Hepatocyte (in vitro differentiated cells): ENCODE measurements at places on chromosomes 2 and 18. TPM values are rescaled to one million over a fixed set of nuclear protein-coding genes. Genes with fewer than 3 reads are reported as not detected.

ING5 gene
- 27.6 and 28.9 TPM in 2 replicates for polyA plus RNA-seq

GRCh38 chr2:221402072-221402471 lies 170.0 kb downstream of the EPHA4 start:
- no peaks in the 10 kb centered on the region for H3K4me1 ChIP-seq
- no peaks in the 10 kb centered on the region for H3K27me3 ChIP-seq
- DNase-seq: peak; percentile 19

GRCh38 chr18:78526923-78527711 lies 452.5 kb upstream of the SALL3 start:
- DNase-seq: no peak
- H3K27me3 ChIP-seq: no peaks in the 10 kb centered on the region
- no peaks in the 10 kb centered on the region for H3K36me3 ChIP-seq
- H3K27ac ChIP-seq: no peak overlapping the region

DNA sequence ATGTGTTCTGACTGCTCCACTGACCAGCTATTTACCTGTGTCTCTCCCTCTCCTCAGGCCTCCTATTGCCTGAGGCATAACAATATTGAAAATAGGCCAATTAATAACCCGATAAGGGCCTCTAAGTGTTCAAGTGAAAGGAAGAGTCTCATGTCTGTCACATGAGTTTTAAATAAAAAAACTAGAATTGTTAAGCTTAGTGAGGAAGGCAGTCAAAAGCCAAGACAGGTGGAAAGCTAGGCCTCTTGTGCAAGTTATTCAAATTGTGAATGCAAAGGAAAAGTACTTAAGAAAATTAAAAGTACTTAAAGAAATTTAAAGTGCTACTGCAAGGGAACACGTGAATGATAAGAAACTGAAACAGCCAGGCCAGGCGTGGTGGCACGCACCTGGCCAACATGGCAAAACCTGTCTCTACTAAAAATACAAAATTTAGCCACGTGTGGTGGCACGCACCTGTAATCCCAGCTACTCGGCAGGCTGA lies 44.9 kb upstream of the TAF4B start:
- no peaks in the 10 kb centered on the region for H3K4me1 ChIP-seq
- H3K4me3 ChIP-seq: no peak overlapping the region
- H3K27me3 ChIP-seq: no peaks in the 10 kb centered on the region
- H3K36me3 ChIP-seq: no peaks in the 10 kb centered on the region
- no peak overlapping the region for H3K27ac ChIP-seq

GRCh38 chr2:57617318-57617717 lies 429.3 kb upstream of the VRK2 start:
- no peak overlapping the region for H3K27ac ChIP-seq
- H3K36me3 ChIP-seq: no peaks in the 10 kb centered on the region
- no peaks in the 10 kb centered on the region for H3K4me1 ChIP-seq
- DNase-seq: no peak
- H3K27me3 ChIP-seq: no peaks in the 10 kb centered on the region

- no peaks in the 10 kb centered on the region for H3K36me3 ChIP-seq
- no peak for DNase-seq
- H3K27ac ChIP-seq: peak overlapping the region; percentile 33
- no peaks in the 10 kb centered on the region for H3K27me3 ChIP-seq
- H3K4me3 ChIP-seq: no peak overlapping the region
These were observed 1.4 kb upstream of the NRP2 start for GRCh38 chr2:205680903-205681302.

REG3A gene
- polyA plus RNA-seq: 0.27 and 1.4 TPM in 2 replicates

DNA sequence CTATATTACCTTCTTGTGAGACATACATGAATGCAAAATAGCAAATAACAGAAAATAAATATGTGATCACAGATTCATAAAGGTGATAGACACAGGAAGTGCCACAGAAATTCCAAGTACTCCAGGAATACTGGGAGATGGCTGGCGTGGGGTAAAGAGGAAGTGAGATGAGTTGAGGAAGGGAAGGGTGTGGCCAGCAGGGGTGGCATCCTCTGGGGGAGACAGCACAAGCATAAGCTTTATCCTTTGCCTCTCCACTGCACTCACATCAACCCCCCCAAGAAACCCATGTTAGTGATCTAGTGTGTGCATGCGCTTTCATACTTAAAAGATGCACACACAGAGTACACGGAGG lies 94.8 kb upstream of the B3GNT7 start:
- no peak overlapping the region for H3K27ac ChIP-seq
- H3K4me1 ChIP-seq: peaks cover 20% of the 10 kb centered on the region
- no peak for DNase-seq
- no peaks in the 10 kb centered on the region for H3K36me3 ChIP-seq
- no peaks in the 10 kb centered on the region for H3K27me3 ChIP-seq

RAX gene
- not detected in 2 replicates for polyA plus RNA-seq

GRCh38 chr2:145350011-145350410 lies 830.1 kb upstream of the ZEB2 start:
- no peaks in the 10 kb centered on the region for H3K36me3 ChIP-seq
- no peak overlapping the region for H3K4me3 ChIP-seq
- no peak overlapping the region for H3K27ac ChIP-seq
- no peaks in the 10 kb centered on the region for H3K4me1 ChIP-seq
- DNase-seq: no peak
- no peaks in the 10 kb centered on the region for H3K27me3 ChIP-seq

- peak overlapping the region; percentile 89 for H3K27ac ChIP-seq
- peaks cover 9% of the 10 kb centered on the region for H3K4me1 ChIP-seq
- H3K36me3 ChIP-seq: no peaks in the 10 kb centered on the region
- H3K27me3 ChIP-seq: no peaks in the 10 kb centered on the region
- peak; percentile 79 for DNase-seq
- H3K4me3 ChIP-seq: no peak overlapping the region
These were observed 60.2 kb upstream of the TXNDC2 start for GRCh38 chr18:9825571-9826073.

- H3K4me3 ChIP-seq: no peak overlapping the region
- peak overlapping the region; percentile 37 for H3K27ac ChIP-seq
- H3K27me3 ChIP-seq: no peaks in the 10 kb centered on the region
- H3K36me3 ChIP-seq: no peaks in the 10 kb centered on the region
These were observed 40.0 kb upstream of the BIN1 start for GRCh38 chr2:127146820-127147502.

GRCh38 chr2:77296791-77297190 lies 225.4 kb downstream of the LRRTM4 start:
- no peaks in the 10 kb centered on the region for H3K4me1 ChIP-seq
- no peak for DNase-seq
- no peaks in the 10 kb centered on the region for H3K36me3 ChIP-seq
- H3K27me3 ChIP-seq: no peaks in the 10 kb centered on the region
- H3K27ac ChIP-seq: no peak overlapping the region

DNA sequence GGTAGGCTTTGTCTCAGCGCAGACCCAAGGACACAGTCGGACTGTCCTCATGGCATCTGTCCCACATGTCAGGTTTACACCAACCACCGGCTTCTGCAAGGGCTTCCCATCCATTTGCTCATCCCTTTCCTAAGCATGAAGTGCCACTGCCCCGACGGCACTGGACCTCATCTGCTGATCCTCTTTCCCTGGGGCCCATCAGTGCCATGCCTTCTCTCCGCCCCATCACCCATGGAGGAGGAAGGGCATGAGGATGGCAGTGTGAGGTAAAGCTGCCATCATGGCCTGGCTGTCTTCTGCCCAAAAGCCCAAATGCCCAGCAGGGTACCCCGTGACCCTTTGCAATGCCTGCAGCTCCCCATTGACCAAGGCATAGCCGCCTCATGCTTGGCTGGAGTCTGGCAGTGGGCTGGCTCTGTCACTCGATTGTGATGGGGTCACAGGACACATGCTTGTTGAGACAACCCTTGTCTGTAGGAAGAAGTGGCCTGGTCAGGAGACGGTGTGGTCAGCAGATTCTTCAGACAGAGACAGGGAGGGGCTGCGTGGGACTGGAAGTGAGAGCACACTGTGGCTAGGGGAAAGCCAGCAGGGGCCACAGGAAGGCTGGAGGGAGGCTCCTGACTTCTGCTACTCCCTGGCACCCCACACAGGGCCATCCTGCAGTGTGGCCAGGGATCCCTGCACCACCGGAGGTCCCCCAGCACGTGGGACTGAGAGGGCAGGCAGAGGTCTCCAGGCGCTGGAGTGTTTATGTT lies 493.7 kb upstream of the HS6ST1 start:
- no peak overlapping the region for H3K4me3 ChIP-seq
- H3K27me3 ChIP-seq: no peaks in the 10 kb centered on the region

DNA sequence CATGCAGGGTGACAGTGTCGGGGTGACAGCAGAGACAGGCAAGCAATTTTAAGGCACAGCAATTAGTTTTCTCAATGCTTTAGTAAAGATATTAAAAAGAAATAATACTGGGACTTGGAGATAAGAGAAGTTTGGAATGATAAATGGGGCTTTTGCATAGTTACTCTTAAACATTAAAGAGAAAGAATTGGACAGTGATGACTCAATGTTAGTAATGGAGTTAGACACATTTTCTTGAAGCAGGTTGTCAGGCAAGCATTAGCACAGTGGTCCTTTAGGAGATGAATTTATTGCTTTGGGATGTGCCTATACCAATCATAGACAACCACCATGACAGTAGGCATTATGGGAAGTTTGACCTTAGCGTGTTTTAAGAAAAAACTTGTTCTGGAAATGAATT lies 228.3 kb upstream of the RAB12 start:
- no peaks in the 10 kb centered on the region for H3K27me3 ChIP-seq
- DNase-seq: no peak
- H3K27ac ChIP-seq: no peak overlapping the region
- H3K36me3 ChIP-seq: no peaks in the 10 kb centered on the region

KATNAL2 gene
- 2.2 and 4.3 TPM in 2 replicates for polyA plus RNA-seq

DNA sequence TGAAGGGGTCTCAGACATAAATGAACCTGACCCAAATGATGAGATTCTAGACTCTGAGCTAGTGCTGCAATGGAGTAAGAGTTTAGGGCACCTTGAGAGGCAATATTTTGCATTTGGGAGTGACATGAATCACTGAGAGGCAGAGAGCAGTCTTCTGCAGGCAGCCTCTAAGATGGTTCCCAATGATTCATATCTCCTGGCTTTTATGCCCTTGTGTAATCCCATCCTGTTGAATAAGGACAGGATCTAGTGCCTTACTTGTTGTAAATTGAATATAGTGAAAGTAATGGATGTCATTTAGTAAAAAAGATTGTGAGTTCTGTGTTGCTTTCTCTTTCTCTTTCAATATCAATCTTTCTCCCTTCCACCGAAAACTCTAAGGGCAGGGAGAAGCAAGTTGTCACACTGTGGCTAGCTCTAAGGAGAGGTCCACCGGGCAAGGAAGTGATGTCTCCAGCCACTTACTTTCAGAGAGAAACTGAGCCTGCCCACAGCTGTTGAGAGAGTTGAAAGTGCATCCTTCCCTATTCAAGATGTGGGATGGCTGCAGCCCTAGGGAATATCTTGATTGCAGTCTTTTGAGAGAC lies 144.7 kb downstream of the TRIB2 start:
- no peaks in the 10 kb centered on the region for H3K27me3 ChIP-seq
- H3K4me1 ChIP-seq: no peaks in the 10 kb centered on the region
- no peaks in the 10 kb centered on the region for H3K36me3 ChIP-seq
- no peak overlapping the region for H3K4me3 ChIP-seq
- no peak overlapping the region for H3K27ac ChIP-seq
- no peak for DNase-seq

IL1F10 gene
- not detected in 2 replicates for polyA plus RNA-seq

DNA sequence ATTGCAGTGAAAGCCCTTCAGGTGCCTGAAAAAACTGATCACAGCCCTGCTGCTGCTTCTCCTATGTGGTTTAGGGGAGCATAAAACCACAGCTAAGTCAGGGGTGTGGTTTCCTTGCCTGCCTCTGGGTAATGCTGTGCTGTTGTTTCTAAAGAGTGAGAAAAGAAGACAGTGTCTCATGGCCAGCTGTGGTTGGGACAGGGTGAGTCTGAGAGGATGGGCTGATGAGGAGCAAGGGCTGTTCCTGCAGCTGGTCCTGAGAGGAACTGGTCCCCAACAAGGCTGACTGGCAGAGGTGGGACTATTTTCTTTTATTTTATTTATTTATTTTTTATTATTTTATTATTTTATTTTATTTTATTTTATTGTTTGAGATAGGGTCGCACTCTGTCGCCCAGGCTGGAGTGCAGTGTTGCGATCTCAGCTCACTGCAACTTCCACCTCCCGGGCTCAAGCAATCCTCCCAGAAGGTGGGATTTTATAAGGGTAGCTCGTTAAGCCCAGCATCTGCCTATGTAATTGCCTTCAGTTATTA lies 236.7 kb downstream of the FHOD3 start:
- H3K4me3 ChIP-seq: no peak overlapping the region
- no peak for DNase-seq
- no peaks in the 10 kb centered on the region for H3K36me3 ChIP-seq
- H3K27ac ChIP-seq: no peak overlapping the region
- no peaks in the 10 kb centered on the region for H3K4me1 ChIP-seq

- H3K4me3 ChIP-seq: no peak overlapping the region
- no peaks in the 10 kb centered on the region for H3K36me3 ChIP-seq
- H3K4me1 ChIP-seq: peaks cover 5% of the 10 kb centered on the region
- DNase-seq: no peak
- H3K27me3 ChIP-seq: no peaks in the 10 kb centered on the region
These were observed 305.9 kb upstream of the SALL3 start for GRCh38 chr18:78673516-78674321.

GRCh38 chr2:207202645-207203044 lies 36.9 kb upstream of the KLF7 start:
- H3K27me3 ChIP-seq: peaks cover 5% of the 10 kb centered on the region
- no peak overlapping the region for H3K27ac ChIP-seq
- peak; percentile 68 for DNase-seq
- H3K4me1 ChIP-seq: no peaks in the 10 kb centered on the region

DNA sequence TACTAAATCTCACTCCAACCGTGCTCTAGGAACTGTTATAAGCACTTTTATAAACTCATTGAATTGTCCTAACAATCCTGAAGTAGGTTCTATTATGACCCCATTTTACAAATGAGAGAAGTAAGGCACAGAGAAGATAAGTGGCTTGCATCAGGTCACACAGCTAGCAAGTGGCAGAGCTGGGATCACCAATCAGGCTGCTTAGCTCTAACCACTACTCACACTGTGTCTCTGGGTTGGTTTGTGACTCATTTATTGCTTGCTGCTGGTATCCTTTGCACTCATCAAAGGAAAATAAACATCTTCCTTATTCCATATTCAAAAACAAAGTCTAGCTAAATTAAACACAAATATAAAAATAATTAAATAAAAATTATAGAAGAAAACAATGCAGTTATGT lies 42.5 kb upstream of the IL1R2 start:
- no peak overlapping the region for H3K4me3 ChIP-seq
- no peaks in the 10 kb centered on the region for H3K36me3 ChIP-seq
- no peak for DNase-seq
- no peaks in the 10 kb centered on the region for H3K27me3 ChIP-seq

- no peaks in the 10 kb centered on the region for H3K27me3 ChIP-seq
- DNase-seq: no peak
- no peak overlapping the region for H3K4me3 ChIP-seq
- H3K4me1 ChIP-seq: no peaks in the 10 kb centered on the region
- no peaks in the 10 kb centered on the region for H3K36me3 ChIP-seq
- H3K27ac ChIP-seq: no peak overlapping the region
These were observed 148.3 kb upstream of the SRD5A2 start for GRCh38 chr2:31729065-31729439.

- H3K27me3 ChIP-seq: no peaks in the 10 kb centered on the region
- peak overlapping the region; percentile 69 for H3K27ac ChIP-seq
- H3K4me3 ChIP-seq: no peak overlapping the region
- peaks cover 6% of the 10 kb centered on the region for H3K4me1 ChIP-seq
These were observed 62.5 kb downstream of the GPR39 start for GRCh38 chr2:132479155-132479554.
